Breast epithelium (tissue), 4 donors: ENCODE measurements at places on chromosomes 5 and 9.

GRCh38 chr5:67223211-67223610 lies 26.6 kb upstream of the CD180 start:
- no peak for DNase-seq

GRCh38 chr5:117504305-117504704 lies 929.7 kb upstream of the SEMA6A start:
- DNase-seq = no peak

DNA sequence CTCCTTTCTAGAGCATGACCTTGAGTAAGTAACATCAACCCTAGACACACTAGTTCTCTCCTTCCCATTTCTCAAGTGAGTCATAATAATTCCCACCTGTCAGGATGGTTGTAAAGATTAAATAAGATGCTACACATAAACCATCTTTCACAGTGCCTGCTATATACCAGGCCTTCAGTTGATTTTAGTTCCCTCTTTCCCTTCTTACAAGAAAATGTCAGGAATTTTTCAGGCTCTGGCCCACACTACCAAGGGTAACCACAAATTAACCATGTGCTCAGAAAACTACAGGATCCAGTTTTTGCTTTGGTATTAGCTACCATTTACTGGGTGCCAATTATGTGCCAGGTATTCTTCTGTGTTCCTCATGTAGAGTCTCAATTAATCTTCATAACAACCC lies 42.7 kb upstream of the RARS1 start:
- DNase-seq = no peak

DNA sequence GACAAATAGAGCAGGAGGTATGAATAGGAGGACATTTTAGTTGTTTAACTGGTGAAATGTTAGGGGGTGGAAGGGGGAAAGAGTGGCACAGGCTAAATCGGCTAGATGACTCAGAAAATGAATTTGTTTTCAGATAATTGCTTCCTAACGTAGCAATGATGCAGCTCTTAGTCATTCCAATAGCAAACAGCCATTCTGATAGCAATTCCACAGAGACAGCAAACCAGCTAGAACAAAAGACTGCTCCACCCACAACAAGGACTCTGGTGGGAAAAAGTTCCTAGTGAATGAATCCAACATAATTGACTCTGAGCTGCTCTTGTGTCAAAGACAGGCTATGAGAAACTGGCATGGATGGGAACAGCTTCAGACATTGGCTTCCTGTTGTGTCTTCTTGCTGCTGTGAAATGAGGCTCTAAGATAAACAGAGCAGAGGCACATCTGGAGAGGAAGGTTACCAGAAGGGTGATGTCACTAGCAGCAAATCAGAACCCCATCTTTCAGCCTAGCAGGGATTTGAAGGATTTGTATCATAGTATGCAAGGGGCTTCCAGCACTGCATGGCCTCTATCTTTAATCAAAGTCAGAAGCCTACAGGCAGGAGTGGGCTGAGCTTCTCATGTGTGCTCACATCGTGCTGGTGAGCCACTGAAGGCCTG lies 28.1 kb upstream of the F2RL1 start:
- DNase-seq = no peak

DNA sequence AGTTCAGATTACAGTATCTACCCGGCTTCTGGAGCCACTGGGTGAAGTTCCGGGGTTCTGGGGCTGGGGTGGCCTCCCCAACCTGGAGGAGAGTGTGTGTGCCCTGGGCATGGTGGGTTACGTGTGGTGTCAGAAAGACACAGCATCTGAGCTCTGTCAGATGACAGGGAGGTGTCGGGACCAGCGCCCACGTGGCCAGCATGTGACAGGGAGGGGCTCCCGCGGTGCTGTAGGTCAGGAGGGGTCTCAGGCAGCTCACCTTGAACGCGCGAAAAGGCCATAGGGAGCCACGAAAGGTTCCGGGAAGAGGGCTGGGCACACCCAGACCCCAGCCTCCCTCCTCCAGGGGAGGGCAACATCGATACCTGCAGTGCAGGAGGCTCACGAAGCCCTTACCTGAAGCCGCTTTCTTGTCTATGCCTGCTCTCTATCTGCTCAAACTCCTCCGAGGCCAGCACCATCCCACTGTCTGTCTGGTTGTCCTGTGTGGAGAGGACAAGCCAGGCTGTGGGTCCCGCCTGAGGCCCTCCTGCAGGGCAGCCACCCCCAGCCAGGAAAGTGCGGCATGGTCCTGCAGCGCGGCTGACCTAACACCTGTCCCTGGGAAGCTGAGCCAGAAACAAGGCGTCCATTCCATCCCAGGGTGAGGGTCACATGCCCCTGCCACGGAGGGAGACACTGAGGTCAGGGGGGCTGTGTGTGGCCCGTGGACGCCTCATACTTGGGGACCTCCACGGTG lies 17.4 kb upstream of the SCGB3A1 start:
- DNase-seq = no peak

DNA sequence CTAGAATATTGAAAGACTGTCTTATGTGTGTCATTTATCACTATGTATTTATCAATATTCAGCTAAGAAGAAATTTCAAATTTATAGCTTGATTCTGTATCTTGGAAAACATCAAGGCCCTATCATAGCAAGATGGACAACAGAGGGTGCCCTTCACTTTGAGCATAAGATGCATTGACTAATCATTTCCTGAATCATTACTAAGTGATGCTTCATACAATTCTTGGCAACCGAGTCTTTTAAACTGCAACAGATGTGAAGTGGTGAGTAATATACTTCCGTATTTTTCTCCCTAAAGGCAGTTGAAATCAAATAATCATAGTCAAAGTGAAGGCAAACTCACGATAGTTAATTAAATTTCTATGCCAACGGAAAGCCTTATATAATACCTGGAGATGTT lies 318.6 kb upstream of the RGMB start:
- no peak for DNase-seq

- DNase-seq = no peak
Measured at GRCh38 chr5:18105449-18105848, 471.2 kb downstream of the TAF11L14 start.

- DNase-seq = no peak
Measured at GRCh38 chr5:43421450-43422133, 9.4 kb upstream of the CCL28 start.

DNA sequence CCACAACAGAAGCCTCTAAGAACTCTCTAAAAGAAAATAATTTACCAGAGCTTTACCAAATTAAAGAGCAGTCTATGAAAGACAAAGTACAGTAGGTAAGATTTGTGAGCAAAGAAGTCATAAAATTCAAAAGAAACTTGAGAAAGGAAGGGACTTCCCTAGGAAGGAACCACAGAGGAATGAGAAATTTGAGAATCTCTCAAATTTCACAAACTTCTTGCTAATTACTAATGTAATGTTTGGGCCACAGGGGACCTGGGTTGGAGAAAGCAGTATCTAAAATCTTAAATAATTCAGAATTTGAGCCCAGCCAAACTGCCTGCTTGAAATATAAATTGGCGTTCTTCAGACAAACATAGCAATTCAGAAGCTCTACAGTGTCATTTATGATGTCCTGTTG lies 225.0 kb upstream of the PRR16 start:
- DNase-seq = no peak

- DNase-seq = peak; percentile 68
Measured at GRCh38 chr5:132260051-132260450, 2.6 kb downstream of the PDLIM4 start.

DNA sequence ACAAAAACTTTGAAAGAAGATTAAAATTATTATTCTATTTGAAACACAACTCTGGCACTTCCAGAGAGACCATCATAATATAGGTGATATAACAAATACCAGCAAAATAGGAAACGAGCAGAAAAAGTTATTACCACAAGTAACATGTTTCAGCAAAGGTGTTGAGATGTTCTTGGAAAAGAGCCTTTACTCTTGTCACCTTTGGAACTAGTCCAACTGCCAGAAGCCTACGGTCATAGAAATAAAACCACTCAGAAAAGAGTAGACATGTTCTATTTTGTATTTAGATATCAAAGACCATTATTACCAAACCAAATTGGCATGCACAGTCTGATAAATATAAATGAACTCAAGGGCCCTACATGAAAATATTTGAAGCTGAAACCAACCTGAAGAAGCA lies 145.0 kb upstream of the DMAC1 start:
- DNase-seq = no peak

DNA sequence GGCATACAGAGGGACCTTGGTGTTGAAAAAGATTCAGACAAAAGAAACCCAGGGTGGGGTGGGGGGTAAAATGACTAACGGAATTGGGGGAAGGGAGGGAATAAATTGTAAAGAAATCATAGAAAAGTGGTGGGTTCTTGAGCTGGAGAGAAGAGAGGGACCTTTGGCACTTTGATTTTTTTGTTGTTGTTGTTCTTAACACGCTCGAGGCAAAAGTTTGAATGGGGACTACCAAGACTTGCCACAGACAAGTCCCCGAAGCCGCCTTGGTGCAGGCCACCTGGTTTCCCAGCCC lies 616 bp downstream of the VCAN start:
- no peak for DNase-seq

DNA sequence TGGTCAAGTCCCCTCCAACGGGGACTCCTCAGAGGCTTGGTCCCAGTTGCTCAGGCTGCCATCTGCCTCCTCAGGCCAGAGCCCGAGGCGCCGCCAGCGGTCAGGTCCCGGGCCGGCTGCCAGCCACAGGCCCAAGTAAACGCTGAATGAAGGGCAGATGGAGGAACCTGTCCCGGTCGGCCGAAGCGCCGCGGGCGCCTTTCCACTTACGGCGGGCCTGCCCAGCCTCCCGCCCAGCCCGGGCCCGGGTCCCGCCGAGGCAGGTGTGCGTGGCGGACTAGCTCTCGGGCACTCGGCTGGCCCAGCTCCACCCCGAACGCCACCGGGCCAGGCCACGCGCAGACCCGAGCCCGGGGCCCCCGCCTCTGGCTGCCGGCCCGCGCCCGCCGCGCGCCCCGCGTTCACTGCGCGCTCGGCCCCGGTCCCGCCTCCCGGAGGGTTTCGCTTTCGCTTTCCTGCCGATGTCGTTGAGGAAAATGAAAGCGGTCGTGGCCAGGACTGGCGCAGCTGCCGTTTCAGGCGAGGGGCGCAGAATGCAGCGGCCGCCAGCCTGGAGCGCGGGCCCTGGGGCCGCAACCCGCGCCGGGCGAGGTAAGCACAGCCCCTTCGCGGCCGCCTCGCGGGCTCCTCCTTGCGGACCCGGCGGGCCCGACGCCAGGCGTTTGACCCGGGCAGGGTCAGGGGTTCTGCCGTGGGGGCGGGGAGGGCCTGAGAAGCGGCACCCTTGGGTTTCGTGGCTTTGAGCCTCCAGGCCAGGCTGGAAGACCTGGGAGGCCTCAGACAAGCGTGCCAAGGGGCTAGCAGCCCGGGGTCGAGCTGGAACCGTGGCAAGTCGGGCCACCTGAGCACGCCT lies 41.2 kb downstream of the SLC22A5 start:
- no peak for DNase-seq

- no peak for DNase-seq
Measured at GRCh38 chr5:126124706-126125345, 298.4 kb upstream of the GRAMD2B start.

DNA sequence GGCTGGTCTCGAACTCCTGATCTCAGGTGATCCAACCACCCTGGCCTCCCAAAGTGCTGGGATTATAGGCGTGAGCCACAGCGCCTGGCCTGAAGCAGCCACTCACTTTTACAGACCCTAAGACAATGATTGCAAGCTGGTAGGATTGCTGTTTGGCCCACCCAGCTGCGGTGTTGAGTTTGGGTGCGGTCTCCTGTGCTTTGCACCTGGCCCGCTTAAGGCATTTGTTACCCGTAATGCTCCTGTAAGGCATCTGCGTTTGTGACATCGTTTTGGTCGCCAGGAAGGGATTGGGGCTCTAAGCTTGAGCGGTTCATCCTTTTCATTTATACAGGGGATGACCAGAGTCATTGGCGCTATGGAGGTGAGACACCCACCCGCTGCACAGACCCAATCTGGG lies 1.5 kb downstream of the CA9 start:
- DNase-seq = no peak

GRCh38 chr5:165805756-165806155 lies 2300.3 kb downstream of the MAT2B start:
- DNase-seq = no peak

DNA sequence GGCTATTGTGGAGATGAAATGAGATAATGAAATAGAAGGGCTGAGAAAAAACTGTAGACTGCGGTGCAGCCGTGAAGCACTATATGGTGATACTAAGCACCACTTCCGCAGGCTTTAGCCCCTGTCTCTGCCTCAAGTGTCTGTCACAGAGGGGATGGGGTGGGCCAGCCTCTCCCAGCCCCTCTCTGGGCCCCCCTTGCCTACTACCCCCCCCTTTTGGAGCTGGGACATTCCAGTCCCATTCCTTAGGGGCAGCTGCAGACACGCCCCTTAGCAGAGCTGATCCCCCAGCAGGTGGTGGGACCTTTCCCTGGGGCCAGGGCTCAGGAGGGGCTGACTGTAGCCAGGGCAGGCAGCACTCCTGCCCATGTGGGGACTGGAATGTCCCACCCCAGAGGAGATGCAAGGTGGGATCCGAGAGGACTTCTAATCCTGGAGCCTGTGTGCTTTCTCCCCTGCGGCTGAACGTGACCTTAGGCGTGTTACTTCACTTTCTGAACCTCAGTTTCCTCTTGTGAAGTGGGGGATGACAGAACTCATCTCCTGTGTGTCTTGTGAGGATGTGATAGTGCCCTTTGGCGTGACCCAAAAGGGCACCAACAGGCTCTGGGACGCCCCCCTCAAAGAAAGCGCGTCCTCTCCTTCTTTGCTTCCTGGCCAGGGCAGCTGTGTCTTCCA lies 1.9 kb downstream of the N4BP3 start:
- no peak for DNase-seq

DNA sequence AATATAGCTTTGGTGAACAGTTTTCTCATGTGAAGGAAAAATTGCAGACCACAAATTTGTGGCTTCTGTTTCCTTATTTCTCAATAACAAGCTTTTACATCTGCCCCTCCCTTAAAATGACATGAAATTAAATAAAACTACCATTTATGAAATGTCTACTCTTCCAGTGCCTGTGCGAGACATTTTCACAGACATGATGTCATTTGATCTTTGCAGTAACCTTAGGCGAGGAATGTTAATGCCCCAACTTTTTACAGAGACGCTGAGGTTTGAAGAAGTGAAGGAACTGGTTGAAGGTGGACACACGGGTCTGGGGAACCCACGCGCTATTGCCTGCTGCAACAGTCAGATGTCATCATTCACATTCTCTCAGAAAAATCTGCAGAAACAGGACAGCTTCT lies 61.5 kb downstream of the OSTF1 start:
- DNase-seq = no peak
